Stimulated activated CD8-positive, alpha-beta memory T cell treated with anti-CD3 and anti-CD28 coated beads, Interleukin-15, amount 100 ng/mL, for 24 hours (primary cell): ENCODE measurements at places on chromosomes 6 and 20.

GRCh38 chr6:73722318-73723060 lies 26.5 kb downstream of the CD109 start:
- DNase-seq, result no peak

GRCh38 chr6:29797135-29797534 lies 30.5 kb upstream of the HLA-G start:
- no peak for DNase-seq

GRCh38 chr6:13194852-13195251 lies 133.5 kb downstream of the TBC1D7 start:
- DNase-seq, result no peak

GRCh38 chr20:34165018-34165619 lies 53.1 kb upstream of the EIF2S2 start:
- DNase-seq, result no peak

- DNase-seq, result no peak
These were observed 102.3 kb upstream of the IMPG1 start for GRCh38 chr6:76174722-76175121.
